NCI-H146 (cell line): ENCODE measurements at places on chromosomes 7 and 10.

- no peak for DNase-seq
Measured at GRCh38 chr7:68725843-68726785, 872.2 kb upstream of the AUTS2 start.

- DNase-seq = no peak
Measured at GRCh38 chr7:126303926-126304325, 948.8 kb downstream of the GRM8 start.

DNA sequence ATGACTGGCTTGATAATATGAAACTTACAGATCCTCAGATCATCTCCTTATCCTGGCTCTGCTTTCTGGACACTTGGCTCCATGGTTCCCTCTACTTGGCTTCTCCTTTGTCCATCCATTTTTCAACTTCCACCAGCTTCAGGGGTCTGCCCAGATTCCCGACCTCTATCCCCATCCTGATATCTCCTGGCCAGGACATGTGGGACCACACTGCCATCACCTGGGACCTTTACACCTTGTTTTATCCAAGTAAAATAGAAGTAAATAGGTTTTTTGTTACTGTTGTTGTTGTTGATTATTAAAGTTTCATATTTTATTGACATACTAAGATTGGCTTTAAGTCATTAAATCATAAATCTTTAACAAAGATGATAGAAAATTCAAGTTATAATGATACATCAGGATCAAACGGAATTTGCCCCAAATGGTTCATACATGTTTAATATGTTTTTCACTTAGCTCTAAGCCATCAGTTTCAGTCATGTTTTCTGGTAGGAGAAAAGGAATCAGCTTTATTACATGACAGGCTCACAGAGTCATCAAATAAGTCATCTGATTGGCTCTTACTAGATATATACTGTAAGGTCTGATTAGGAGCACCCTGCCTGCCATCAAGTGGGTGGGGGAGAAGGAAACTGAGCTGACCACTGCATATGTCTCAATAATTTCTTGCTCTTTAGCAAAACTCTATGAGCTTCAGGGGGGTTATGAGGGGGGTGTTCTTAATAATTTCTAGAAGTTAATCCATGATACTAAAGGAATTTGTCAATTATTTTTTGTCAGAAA, 111.5 kb upstream of the AHR start:
- DNase-seq = no peak

GRCh38 chr10:42974693-42975002, 102.2 kb upstream of the RET start:
- DNase-seq = no peak

- DNase-seq = peak; percentile 76
Measured at GRCh38 chr7:26397796-26398426, 106.2 kb downstream of the SNX10 start.

DNA sequence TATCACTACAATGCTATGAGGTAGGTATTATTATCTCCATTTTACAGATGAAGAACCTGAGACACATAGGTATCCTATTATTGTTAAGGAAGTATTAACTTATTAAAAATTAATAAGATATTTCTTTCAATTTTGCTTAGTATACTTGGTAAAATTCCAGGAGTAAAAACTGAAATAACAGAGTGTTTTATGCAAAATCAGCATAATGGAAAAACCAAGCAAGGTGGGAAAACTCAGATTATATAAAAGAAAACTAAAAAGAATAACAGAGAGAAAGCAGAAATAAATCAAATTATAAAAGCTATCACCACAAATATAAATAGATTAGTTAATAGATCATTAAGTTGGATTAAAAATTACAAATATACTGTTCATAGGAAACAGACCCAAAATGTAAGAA, 82.0 kb downstream of the CPXM2 start:
- DNase-seq = no peak

DNA sequence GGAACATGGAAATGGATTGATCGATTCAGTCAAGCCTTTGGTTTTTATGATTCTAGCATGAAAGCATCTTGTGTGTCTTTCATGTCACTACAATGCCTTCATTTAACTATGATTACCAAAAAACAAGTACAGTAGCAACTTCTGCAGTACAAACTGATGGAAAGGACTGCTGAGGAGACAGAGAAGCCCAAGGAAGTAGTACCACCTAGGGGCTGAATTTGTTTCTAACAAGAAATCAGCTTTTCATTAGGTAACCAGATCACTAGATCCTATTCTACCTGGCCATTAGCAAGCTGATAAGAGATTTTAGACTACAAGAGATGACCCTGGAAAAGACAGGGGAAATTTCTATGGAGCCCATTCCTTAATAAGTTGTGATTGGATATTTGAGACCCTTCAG, 3.2 kb upstream of the IFIT1 start:
- DNase-seq = peak; percentile 28

GRCh38 chr7:68073701-68074100, 1077.1 kb downstream of the TYW1 start:
- no peak for DNase-seq

DNA sequence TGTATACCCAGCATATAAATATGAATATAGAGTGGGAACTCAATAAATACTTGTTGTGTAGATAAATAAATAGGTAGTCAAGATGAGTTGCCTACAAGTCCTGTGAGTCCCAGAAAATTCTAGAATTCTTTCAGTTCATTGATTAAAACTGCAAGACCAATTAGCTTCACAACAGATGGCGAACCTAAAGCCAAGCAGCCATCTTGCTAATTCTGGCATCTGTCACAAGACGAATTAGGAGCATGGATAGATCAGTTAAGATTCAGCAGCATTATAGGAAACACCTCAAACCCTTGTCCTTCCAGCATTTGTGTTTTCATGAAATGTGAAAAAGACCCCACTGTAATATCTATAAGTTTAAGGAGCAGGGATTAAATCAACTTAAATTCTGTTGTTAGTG, 552.7 kb downstream of the MAGI2 start:
- no peak for DNase-seq

DNA sequence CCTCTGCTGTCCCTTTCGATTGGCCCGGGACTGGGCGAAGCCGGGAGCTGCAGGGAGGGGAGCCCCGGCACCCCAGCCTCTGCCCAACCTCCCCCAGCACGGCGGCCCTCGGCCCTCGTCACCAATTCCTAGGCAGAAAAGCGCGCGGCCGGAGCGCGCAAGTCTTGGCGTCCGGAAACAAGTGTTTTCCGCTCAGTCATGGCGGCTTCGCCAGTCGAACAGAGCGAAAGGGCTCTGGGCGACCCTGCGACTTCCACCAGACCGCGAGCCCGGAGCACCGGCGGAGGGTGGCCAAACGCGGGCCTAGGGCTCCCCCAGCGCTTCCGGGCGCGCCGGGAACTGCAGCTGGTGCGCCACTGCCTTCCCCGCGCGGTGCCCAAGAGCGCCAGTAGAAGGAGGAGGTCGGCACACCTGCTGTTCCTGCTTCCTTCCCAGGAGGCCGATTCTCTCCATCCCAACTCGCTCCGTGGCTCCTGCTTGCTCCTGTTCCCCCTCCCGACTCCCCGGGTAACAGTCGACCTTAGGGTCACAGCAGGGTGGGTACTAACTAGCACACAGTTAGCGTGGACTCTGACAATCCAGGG, 729.9 kb downstream of the ZWINT start:
- peak; percentile 85 for DNase-seq

GRCh38 chr10:70090013-70090412, 37.4 kb downstream of the MACROH2A2 start:
- DNase-seq = no peak

GRCh38 chr7:40520986-40521738, 386.4 kb downstream of the SUGCT start:
- DNase-seq = no peak

DNA sequence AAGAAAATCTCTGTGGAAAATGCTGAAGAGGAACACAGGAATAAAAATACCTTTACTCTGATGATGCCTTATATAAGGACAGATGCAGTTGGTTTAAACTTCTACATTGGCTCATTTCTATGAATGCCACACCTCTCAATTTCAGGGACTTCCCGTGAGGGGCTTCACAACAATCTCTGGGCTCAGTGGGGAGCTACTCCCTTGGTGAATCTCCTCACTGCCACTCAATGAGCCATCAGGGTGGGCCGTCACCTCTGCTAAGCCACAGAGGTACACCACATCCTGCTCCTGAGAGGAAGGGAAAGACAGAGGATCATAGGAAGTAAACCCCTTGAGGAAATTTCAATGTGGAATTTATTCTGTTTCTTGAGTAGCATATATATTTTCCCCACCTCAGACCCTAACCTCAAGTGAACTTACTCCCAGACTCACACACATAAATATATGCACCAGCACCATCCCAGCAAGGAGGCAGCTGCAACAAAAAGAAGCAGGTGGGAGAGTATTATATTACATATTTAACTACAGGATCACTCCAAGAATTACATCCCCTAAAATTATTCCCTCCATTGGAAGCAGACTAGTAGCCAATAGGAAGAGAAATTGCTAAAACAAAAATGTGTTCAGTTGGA, 63.3 kb upstream of the PRSS1 start:
- DNase-seq = no peak

- no peak for DNase-seq
Measured at GRCh38 chr7:148793590-148793989, 90.5 kb downstream of the EZH2 start.

- no peak for DNase-seq
Measured at GRCh38 chr7:131139462-131139861, 188.2 kb upstream of the MKLN1 start.

GRCh38 chr10:97332591-97333350, 1.8 kb downstream of the FRAT2 start:
- DNase-seq = no peak

GRCh38 chr7:100444311-100445278, 8.3 kb upstream of the PPP1R35 start:
- DNase-seq = no peak

DNA sequence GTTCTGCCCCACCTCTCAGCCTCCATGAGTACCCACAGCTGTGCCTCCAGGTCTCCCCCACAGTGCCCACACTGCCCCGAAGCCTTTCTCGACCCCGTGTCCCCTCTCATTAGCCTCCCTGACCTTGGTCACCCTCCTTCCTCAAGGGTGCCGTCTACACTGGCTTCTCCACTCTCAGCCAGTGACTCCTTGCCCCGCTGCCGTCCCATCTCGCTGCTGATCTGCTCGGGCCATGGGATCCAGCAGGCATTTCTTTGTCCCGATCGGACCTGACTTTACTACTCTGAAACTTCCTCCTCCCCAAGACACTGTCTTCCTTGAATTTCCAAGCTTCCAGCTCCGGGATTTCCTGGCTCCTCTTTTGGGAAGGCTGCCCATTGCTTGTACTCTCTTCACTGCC, 31.3 kb downstream of the FKBP6 start:
- DNase-seq = no peak

DNA sequence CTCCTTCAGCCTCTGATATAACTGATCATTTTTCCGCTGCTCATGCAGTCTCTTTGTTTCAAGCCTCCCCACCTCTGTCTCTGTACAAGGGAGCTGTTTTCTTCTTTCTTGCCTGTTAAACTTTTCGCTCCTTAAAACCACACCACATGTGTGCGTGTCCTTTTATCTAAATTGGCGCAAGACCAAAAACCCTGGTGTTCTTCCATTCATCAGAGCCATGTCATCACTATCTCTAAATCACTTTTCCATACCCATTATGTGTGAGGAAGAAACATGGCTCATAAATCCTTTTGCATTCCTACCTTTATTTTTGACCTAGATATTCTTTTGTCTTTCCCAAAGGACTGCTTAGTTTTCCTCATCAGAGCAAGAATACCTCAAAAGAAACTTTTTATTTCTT, 239.0 kb upstream of the IMMP2L start:
- no peak for DNase-seq

- no peak for DNase-seq
Measured at GRCh38 chr7:146053492-146053891, 63.1 kb upstream of the CNTNAP2 start.

DNA sequence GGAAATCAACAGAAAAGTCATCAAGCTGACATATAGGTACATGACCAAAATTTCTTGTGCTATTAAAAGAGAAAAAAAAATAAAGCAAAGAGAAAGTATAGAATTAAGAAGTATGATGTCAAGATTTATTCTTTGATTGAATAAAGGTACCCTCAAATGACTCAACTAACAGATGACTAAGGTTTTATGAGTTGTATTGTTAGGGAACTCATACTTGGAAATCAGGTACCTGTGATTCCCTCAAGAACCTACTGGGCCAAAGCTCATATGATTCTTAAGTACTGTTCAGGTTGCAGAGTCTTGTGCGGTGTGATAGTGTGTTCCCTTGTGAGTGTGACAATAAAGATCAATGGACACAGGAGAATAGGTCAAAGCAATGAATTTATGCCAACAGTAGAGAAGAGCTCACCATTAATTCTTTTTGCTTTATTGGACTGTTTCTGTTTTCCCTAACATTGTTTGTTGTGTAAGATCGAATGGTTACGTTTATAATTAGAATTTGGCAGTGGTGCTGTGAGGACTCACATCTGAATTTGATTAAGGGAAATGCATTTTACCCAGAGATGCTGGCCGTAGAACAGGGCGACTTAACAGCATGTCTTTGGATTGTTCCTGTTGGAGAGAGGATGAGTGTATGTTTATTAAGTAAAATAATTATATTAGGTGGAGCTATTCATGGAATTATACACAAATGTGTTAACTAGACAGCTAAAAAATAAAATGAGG, 293.2 kb upstream of the SEMA3D start:
- DNase-seq = no peak

DNA sequence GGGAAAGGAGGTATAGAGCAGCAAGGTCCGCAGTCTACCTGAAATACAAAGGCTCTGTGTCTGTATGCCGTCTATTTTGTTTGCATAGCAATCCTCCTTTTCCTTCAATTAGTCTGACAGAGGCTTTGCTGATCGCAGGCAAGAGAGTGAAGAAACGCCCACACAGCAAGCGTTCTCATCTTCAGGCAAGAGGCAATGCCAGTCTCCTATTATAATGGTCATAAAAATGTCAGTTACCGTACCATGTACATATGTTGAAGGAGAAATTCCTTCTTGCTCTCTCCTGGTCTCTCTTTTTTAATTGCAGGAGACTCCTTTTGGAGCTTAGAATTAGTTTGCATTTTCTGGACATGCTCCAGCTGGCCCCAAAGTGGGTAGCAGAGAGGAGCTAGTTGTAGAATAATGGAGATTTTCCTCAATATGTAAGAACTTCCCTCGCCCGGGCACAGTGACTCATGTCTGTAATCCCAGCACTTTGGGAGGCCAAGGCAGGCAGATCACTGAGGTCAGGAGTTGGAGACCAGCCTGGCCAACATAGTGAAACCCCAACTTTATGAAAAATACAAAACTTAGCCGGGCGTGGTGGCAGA, 139.5 kb downstream of the PFKFB3 start:
- no peak for DNase-seq

- no peak for DNase-seq
Measured at GRCh38 chr10:76192694-76193320, 761.4 kb downstream of the LRMDA start.

DNA sequence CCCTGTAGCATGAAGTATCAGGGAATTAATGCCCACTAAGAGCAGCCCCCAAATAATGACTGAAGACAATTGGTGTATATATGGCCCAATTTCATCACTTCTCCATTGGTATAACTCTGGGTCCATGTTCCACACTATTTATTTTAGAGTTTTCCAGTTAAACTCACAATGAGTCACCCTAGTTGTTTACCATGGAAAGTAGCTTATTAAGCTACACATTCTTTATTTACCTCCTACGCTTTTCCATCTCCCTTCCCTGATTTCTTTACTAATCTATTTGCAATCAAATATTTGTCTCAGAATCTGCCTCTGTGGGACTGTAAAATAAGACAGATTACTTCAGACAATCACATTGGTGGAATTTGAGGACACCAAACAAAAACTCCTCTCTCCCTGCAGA, 655.6 kb downstream of the SORCS1 start:
- DNase-seq = no peak
